ENCODE measurements at places on chromosomes 1 and 21. TPM values are rescaled to one million over a fixed set of nuclear protein-coding genes. Genes with fewer than 3 reads are reported as not detected.

DNA sequence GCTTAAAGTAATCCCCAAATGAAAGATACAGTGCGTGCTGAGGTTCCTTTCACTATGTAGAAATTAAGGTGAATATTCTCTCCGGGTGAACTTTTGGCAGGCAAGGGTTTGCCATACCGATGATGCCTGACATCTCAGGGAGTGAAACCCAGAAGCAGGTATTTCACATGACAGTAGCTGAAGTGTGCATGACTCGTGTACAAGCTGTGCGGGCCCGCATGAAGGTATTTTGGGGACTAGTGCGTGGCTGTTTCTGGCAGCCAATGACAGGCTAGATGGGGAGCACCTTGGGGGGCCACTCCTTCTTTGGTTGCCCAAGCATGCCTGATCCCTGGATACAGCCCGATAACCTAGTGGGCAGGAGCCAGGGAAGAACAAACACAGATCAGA is 569.0 kb downstream of the SMYD3 start:
- DNase-seq: no peak

DNA sequence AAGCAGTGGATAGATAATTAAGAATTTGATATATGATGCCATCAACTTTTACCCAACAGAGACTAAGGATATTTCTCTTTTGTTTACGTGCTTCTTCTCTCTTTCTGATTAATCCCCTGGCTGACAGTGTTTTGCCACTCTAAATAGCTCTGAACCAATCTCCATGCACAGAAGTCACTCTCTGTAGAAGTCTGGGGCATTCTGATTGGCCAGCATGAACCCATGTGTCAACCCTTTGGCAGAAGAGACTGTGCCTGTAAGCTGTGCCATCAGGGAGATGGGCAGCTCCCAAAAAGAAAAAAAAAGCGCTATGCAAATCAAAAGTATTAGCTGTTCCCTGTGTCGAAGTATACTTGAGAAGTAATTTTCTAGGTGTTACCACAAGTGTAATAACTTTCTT is 34.1 kb upstream of the NRIP1 start:
- DNase-seq: no peak

- DNase-seq: no peak
Measured at GRCh38 chr1:26768755-26769154, 19.0 kb upstream of the PIGV start.

DNA sequence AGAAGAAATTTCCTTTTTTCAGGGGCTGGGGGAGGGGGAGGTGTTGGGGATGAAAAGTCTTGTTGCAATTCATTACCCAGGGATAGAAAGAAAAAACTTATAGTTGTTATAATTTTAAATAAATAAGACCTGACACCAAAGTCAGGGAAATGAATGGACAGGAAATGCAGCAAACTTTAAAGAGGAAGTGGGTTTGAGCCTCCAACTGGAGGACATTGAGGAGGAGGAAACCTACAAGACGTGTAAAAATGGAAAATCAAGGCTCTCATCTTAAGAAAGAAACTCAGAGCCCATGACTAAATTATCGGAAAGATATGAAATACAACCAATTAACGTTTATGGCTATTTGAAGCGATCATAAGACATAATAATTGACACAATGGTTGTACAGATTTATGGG is 54.4 kb downstream of the NIBAN1 start:
- no peak for DNase-seq

GRCh38 chr1:9652379-9653209 is 1.1 kb downstream of the PIK3CD start:
- DNase-seq: peak; percentile 79

GRCh38 chr1:1069056-1069710 is 4.9 kb downstream of the RNF223 start:
- peak; percentile 97 for DNase-seq

GRCh38 chr1:61851849-61852669 is 109.8 kb downstream of the PATJ start:
- DNase-seq: no peak

DNA sequence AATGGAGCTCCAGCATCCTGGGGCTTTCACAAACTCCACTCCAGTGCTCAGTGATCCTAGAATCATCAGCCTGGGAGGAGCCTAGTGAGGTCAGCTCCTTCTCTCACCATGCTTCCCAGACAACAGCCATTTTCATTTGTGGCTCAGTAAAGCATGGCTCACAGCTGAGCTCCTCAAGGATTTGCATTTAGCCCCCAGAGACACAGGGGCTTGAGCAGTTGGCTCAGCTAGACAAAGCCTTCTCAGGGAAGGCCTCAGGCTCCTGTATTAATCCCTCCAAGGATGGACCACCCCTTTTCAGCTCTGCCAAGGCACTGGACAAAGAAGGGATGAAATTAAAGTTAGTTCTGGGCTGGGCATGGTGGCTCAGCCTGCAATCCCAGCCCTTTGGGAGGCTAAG is 39.5 kb downstream of the ERI3 start:
- no peak for DNase-seq

GRCh38 chr1:169853341-169853740 is 40.4 kb downstream of the SCYL3 start:
- DNase-seq: no peak

GRCh38 chr21:39613041-39613934 is 548 bp downstream of the B3GALT5 start:
- DNase-seq: no peak

DNA sequence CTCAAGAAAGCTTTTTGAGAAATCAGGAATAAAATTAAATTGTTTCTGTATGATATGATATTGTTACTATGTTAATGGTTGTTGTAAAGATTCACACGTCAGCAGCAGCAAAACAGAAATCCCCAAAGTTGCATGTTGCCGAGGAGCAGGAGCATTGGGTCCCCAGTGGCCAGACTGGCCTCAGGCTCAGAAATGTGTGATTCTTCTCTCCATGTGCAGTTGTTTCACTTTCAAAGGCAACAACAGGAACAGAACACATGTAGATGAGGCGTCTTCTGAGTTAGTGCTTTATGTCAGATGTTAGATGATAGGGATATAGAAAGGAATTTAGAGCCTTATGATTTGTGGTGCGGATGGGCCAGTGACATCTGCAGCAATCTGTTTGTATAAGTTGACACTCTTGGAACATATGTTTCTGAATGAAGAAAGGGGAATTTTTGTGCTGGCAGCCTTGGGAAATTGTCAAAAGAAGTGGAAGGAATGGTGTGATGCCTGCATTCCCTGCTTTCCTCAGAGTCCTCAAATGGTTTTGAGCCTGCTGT is 2.1 kb upstream of the TTLL7 start:
- DNase-seq: no peak

DNA sequence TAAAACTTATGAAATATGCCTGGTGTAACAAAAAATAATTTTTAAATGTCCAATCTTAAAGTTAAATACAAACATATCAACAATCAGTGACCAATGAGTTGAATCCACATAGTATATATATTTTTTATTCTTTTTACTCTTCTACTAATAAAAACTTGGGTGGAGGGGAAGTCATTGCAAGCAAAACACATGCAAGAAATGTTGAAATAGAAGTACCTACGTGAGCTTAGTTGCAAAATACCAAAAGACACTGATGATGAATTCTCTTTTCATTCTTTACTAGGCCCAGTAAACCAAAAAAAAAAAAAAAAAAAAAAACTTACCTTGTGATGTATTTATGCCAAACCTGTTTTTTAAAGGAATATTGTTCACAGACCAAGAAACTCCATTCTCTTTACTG is 26.4 kb upstream of the PLA2G4A start:
- no peak for DNase-seq

The C1orf141 gene
- total RNA-seq: not detected

The SLC1A7 gene
- total RNA-seq: not detected

The SELL gene
- total RNA-seq: 80.7 TPM

The HRNR gene
- total RNA-seq: not detected
